NCI-H2081 treated with DMSO at 0.1 percent for 48 hours (cell line): ENCODE measurements at places on chromosomes 5 and 9.

DNA sequence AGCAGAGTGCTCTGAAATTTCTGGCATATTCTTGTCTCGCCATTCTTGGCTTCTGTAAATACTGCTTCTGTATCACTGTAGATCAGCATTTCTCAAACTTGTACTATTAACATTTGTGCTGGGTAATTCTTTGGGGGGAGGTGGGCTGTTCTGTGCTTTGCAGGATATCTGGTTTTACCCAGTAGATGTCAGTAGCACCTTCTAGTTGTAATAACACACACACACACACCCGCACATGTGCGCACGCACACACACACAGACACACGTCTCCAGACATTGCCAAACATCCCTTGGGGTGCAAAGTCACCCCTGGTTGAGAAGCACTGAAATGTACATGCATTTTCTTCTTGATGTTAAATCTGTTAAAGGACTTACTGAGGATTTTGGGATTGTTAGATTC, 304.1 kb downstream of the MAT2B start:
- DNase-seq, result no peak

DNA sequence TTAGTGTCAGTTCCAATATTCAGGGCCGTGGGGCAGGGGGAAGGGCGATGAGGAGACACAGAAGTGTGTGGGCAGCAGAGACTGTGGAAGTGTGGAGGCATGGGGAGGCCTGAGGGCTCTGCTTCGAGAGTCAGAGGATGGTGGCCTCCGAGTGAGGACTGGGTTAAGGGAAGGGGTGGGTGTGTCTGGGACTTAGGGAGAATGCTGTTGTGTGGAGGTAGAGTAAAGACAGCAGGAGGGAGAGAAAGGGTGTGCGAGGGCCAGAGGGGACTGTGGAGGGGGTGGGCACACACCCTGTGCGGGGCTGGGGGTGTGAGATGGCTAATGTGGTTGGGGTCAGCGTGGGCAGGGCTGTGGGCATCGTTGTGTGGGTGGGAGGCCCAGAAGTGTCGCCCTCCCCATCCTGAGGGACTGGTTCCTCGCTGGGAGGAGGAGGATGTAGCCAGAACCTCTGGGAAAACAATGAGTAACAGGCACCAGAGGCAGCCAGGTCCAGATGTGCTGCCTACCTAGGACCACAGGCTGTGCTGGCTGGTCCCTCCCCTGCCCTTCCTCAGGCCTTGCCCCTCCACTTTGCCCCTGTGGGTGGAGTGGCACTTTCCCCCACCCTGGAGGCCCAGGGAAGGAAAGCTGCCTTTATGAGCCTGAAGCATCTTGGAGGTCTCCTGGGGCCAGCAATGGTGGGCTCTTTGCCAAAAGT, 4.2 kb downstream of the USP20 start:
- no peak for DNase-seq

DNA sequence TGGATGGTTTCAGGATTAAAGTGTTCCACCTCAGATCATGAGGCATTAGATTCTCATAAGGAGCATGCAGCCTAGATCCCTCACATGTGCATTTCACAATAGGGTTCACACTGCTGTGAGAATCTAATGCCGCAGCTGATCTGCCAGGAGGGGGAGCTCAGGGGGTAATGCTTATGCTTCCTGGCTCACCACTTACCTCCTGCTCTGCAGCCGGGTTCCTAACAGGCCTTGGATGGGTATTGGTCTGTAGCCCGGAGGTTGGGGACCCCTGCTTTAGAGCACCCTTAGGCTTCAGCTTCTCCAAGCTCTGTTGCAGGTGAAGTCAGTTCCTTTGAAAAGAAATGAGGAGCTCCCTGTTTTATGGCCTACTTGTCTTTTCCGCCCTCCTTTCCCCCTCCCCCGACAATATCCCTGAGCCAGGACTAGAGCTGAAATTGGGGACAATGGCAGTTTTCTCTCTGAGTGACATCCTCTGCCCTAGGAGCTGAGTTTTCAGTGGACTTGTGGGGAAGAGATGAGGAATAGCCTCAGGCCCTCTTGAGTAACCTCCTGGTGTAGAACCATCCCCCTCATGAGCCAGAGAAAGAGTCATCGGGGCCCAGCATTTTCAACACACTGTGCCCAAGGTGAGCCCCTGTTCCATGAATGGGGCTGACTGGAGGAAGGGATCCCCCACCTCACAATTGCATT, 16.2 kb upstream of the MAT2B start:
- no peak for DNase-seq

DNA sequence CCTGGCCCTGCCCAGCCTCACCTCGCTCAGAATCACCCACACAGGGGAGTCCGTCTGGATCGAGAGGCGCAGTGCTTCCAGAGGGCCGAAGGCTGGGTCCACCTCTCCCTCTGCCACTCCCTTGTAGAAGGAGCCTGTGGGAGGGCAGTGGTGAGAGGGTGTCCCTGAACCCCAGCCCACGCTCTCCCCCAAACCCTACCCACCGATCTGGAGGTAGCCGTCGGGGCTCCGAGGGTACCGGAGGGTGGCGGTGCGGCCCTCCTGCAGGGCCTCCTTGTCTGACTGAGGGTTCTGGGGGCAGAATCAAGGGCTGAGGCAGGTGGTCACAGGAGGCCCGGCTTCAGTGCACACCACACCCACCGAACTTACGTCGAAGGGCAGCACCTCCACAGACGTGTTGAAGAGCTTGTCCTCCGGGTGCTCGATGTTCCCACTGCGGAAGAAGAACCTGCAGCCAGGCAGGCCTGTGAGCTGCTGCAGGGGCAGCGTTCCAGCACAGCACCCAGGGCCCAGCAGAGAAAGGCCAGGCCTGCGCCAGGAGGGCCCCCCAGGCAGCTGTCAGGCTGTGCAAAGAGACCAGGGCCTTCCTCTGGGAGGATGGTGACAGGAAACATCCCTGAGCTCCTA, 4.5 kb downstream of the LTC4S start:
- no peak for DNase-seq

DNA sequence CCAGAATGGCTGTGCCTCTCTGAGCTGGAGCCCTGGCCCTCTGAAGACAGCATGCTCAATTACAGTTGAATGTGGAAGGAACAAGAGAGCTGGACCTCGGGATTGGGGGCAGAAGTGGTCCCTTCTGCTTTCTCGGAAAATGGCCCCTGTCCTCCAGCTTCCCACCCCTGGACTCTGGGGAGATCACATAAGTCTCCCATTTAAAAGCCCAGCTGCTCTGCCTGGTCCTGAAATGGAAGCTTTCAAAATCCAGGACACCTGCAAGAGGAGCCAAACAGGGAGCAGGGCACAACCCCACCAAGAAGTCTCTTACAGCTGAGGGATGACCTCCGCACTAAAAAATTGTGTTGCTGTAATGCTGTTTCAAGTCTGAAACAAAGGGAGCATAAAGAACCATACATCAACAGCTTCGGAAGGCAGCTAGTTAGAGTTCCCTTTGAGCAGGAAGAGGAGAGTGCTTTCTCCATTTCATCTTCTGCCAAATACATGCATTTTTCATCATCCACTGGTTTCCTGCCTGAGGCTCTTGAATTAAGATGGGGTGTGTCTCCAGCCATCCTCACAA, 48.2 kb downstream of the TGFBI start:
- no peak for DNase-seq

DNA sequence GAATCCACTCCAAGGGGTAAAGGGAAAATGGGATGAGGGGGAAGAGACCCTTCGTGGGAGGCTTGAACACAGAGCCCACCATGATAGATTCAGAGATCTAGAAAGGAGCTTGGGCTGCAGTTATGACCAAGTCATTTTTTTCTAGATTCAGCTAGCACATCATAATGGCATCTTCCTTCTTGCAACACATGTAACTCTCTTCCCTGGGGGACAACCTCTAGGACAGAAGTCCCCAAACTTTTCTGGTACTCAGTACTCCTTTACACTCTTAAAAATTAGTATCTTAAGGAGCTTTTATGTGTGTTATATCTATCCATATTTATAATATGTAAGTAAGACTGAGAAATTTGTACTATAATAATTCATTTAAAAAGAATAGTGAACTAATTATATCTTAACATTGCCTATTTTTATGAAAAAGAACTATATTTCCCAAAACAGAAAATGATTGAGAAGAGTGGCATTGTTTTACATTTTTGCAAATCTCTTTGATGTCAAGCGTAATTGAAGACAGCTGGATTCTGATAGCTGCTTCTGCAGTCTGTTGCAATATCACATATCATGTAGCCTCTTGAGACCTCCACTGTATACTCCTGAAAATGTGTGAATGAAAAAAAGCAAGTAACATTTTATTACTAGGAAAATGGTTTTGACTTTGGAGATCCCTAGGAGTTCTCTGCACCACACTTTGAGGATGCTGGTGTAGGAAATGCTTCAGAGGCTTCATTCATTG, 875 bp downstream of the ACO1 start:
- no peak for DNase-seq

DNA sequence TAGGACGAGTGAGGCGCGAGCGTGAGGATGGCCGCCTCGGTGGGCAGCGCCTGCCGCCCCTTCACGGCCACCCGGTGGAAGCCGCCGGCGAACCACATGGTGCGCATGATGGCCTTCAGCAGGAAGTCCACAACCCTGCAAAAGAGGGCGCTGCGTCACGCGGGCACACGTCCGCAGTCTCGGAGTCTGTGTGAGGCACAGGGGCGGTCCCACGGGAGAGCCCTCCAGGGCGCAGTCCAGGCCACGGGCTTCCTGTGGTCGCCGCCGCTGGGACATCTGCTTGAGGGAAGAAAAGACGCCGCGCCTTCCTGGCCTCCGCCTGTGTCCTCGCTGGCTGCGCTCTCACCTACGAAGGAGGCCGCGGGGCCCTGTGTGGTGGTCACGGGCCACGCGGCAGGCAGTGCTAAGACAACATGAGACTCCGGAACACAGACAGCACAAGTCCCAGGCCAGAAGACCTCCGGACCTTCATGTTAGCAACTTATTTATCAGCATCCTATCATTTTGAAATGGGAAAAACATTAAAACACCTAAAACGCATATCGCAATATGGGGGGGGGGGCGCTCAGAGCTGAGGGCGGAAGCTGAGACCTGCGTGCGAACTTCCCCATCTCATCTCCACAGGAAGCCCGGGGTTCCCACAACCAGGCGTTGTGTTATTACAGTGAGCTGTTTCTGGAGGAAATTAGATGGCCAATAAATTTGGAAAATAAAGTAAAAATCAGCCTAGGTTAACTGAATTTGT, 28.8 kb downstream of the LPCAT1 start:
- DNase-seq, result no peak

- DNase-seq, result no peak
Measured at GRCh38 chr5:155514105-155514563, 500.6 kb downstream of the KIF4B start.
